ENCODE measurements at places on chromosomes 5 and 9. TPM values are rescaled to one million over a fixed set of nuclear protein-coding genes. Genes with fewer than 3 reads are reported as not detected.

- DNase-seq = no peak
Observed at GRCh38 chr9:98024702-98025101, 31.8 kb upstream of the NANS start.

DNA sequence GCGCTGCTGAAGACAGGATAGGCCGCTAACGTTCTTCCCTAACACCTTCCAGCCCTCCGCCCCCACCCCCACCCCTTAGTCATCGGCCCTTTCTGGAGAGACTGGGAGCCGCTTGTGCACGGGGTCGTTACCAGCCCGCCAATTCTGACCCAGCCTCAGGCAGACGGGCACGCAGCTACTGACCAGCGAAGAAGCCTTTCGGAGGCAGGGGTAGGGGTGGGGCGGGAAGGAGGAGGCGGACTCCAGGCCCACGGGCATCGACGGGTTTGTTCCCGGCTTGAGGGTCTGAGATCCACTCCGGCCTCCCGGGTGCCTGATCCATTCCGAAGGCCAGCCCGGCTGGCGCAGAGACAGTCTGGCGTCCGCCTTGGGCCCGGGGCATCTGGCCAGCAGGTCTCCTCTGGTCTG is 729 bp upstream of the HAND1 start:
- DNase-seq = no peak

HAVCR2 gene
- 0.05 TPM for polyA plus RNA-seq

DNA sequence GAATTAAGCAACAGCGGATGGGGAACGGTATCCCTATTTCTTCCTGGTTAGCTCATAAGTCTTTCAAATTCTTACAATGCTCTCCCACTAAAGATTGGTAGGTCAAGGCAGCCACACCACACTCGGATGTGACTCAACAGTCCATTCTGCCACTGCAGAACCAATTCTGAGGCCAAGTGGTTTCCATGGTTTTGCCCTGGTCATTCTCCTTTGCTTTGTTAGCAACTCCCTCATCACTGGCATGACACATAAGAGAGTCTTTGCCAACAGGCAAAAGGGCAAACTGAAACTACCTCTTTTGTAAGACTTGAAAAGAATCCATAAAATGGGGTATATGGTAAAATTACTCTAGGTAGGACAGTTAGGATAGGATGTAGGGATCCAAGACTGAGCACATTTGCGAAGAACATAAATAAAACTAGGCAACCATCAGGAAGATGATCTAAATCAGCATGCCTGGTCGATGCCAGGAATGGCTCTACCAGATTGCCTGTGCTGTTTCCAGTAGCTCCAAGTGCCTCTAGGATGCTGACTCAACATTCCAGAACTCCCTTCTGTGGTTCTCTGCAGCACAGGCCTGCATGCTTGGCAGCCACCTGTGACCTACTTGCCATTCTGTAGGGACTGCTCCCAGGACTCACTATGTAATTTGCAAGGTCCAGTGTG is 105.4 kb downstream of the DCP2 start:
- DNase-seq = no peak

- no peak for DNase-seq
Observed at GRCh38 chr5:32317041-32317440, 4.3 kb upstream of the MTMR12 start.

GRCh38 chr5:71680510-71680909 is 38.6 kb upstream of the CARTPT start:
- no peak for DNase-seq
